GM23338 (cell line): ENCODE measurements at places on chromosomes 7 and 10. TPM values are rescaled to one million over a fixed set of nuclear protein-coding genes. Genes with fewer than 3 reads are reported as not detected.
A peak's percentile ranks its signal among the peaks of the same experiment; 100 is the strongest.

GRCh38 chr7:103240806-103241205, 56.4 kb upstream of the PMPCB start:
- DNase-seq, result no peak

DNA sequence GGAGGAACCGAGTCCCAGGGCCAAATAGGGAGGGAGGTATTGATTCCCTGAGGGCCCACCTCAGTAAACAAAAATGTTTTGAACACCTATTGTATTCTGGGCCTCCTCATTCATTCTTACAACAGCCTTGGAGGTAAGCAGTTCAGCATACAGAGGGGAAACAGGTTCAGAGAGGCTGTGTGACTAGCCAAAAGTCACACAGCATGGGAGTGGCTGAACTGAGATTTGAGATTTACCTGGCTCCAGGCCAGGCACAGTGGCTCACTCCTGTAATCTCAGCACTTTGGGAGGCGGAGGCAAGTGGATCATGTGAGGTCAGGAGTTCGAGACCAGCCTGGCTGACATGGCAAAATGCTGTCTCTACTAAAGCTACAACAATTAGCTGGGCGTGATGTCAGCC, 107.2 kb downstream of the TMEM130 start:
- no peak for DNase-seq

GRCh38 chr7:43118313-43118712, 5.9 kb downstream of the HECW1 start:
- no peak for DNase-seq

DNA sequence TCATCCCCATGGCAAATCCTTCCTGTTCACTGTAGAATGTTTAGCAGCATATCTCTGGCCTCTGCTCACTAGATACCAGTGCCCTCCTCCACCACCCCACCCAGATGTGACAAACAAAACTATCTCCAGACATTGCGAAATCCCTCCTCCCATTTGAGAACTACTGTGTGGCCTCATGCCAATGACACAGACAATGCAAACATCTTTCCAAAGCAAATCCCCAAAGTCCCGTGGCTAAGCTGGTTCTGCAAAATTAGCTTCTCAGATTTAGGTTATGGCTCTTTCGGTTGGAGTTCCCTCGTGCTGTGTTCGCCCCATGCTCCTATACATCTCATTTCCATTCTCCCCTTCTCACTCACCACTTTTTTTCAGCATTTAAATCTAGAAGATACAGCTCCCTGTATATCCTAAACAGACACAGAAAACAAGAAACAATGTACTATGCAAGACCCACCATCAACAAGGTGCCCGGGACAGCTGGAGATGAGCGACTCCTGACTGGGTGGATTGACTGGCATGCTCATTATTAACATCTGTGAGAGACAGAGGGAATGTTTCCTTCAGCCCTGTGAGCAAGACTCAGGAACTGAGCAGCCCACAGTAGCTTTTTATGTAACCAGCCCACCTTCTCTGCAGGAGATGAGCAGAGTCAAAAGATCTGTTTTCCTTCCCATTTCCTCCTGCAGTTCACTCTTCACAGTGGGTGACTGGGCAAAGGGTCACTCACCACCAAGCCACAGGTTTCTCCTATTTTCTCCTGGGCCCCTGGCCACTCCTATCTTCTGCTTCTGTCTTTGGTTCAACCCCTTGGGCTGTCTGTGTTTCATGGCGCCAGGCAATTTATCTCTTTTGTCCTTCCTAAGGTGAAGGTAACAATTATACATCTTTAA, 225.7 kb upstream of the AOAH start:
- DNase-seq, result no peak

- DNase-seq, result peak; percentile 36
Observed at GRCh38 chr7:50304911-50305582, 531 bp downstream of the IKZF1 start.

DNA sequence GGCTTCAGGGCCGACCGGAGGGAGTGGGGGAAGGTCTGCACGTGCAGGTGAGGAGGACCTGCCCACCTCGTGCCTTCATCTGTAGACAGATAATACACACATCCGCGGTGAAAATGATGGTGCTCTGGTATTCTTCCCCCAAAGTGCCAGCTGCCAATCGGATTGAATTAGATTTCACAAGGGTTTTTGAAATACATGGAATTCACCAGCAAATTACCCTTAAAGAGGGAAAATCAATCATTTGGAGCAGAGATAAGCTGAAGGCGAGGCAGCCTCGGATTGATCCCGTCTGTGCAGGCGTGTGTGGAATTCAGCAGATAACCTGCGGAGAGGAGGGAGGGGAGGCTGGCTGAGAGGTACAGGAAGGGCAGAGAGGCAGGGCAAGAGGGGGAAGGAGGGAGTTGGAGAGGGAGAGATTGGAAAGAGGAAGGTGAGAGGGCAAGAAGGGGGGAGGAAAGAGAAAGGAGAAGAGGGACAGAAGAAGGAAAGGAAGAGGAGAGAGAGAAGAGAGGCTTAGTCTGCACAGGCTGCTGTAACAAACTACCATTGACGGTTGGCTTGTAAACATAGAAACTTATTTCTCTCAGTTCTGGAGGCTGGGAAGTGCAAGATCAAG, 84.2 kb downstream of the C10orf105 start:
- no peak for DNase-seq

DNA sequence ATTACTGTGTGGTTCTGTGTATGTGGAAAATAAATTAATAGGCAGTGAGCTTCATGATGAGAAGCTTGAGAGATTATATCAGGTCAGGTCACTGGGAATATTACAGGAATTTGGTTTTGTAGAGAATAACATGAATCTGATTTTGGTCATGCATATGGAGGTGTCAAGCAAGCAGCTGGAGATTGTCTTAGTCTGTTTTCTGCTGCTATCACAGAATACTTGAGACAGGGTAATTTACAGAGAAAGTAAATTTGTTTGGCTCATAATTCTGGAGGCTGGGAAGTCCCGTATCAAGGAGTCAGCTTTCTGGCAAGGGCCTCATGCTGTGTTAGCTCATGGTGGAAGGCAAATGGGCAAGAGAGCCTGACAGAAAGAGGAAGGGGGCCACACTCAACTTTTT, 120.7 kb upstream of the FAM3C start:
- no peak for DNase-seq

- DNase-seq, result no peak
Observed at GRCh38 chr10:100007231-100008141, 2.3 kb downstream of the DNMBP start.

DNA sequence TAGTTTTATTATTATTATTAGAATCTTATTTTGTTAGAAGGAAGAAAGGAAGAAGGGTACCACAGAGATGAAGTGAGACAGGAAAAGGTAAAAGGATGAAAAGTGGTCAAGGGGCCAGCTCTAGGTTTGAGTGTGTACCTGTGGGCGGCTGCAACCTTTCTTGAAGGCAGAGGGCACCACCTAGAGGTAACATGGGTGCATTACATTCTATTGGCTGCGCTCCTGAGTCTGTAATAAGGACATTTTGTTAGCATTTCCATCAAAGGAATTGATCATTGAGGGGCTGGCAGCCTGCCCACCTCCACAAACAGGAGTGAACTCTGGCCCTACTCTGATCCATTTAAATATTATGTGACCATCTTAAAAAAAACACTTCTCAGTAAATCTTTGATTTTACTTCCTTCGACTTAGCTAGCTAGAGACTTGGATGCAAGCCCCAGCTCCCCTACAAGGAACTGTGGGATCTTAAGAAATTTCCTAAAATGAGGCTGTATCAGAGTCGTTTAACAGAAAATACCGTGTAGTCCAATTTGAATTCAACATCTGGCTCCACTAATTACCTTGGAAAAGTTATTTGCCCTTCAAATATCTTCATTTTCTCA, 610.4 kb downstream of the IPMK start:
- peak; percentile 87 for DNase-seq

- no peak for DNase-seq
Observed at GRCh38 chr7:133873187-133873586, 254.0 kb upstream of the LRGUK start.

DNA sequence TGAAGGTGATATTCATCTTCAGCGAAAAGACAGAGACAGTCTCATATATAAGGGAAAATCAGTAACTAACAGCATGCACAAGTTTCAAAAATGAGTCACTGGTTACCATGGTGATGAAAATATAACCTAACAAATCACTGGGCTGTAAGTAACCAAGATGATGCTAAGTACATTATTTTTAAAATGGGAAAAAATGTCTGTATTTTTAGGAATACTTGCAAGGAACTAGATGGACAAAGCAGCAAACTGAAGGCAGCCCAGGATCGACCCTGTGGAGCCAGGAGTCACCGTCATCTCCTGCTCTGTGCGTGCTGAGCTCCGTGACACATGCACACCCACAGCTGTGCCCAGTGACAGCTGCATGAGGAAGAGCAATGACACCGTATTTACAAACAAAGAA, 137.3 kb downstream of the ELMO1 start:
- no peak for DNase-seq

DNA sequence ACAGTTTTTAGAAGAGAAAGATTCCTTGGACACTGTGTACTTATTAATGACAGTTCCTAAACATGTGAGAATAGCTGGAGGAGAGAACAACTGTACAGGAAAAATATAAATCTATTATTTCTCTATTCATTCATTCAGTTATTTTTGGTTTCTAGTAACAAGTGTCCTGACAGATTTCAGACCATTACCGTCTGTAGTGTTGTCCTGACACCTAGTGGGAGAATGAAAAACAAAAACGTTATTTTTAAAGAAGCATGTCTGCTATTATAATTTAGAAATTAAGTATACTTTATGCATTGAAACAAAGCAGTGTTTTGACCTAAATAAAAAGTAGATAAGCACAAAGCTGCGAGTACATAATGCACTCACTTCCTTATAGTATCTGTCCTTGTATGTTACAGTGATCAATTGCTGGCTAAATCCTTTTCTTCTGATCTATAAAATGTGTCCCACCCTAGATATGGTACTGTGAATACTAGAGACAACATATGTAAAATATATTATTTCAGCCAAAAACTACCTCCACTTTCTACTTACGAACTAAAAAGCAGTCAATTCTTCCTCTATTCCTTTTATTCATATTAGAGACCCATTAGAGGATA, 575.6 kb downstream of the ARL4A start:
- peak; percentile 51 for DNase-seq

- DNase-seq, result no peak
Observed at GRCh38 chr10:114649217-114649903, 8.7 kb downstream of the ABLIM1 start.

DNA sequence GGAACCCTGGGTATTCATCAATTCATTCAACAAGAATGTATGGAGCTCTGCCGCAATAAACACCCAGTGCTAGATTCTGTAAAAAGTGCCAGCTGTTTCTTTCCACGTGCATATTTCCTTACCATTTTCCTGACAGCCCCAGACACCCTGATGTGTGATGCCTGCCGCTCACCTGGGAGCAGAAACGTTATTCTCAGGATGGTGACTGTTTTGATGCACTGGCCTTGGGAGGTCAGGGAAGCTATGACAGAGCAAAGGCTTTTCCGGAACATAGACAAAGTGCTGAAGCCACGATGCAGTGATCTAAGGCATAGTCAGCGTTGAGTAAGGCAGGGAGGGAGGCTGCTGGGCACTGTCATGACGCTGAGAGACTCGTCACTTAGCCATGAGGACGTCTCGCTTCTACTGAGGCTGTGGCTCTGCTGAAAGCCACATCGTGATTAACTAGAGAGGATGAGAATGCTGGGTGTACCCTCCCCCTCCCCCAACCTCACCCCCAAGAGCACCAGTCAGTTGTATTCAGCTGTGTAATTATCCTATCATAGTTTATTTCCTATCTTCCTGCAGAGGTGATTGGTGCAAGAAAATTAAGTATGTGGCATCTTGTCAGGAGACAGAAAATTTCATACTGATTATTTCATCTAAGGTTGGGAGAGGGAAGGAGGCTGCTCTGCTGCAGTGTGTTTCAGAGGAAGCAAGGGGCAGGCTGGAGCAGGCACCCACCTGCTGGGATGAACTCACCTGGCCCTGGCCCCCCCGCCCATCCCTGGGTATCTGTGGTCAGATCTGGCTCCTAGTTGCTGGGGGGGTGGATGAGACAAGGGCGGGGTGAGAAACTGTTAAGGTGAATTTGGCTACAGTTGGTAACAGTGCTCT, 48.8 kb upstream of the SMNDC1 start:
- DNase-seq, result peak; percentile 58

DNA sequence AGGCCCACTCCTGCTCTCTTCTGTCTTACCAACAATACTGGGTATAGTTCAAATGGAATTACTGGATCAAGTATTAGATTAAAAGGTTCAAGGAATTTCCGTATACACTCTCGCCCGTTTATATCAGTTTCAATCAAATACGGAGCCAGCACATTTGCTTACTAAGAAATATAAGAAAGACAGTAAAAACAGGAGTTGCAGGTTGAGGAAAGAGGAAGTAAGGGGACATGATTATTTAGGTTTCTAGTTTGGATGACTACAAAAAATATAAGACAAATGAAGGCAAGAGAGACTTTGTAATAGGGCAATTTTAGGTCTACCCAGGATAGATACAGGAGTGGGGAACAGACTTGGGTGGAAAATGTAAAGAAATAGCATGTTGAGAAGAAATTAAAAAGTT, 109.9 kb upstream of the ABI1 start:
- no peak for DNase-seq

The WNT16 gene
- 0.73 and 1.5 TPM in 2 replicates for total RNA-seq

The ELN gene
- total RNA-seq, result 4.0 and 5.6 TPM in 2 replicates

The ZNF22 gene
- total RNA-seq, result 38.7 and 40.5 TPM in 2 replicates

The MXI1 gene
- total RNA-seq, result 5.1 and 6.9 TPM in 2 replicates

The NPSR1 gene
- not detected in 2 replicates for total RNA-seq
